ENCODE measurements at places on chromosomes 2 and 18.

DNA sequence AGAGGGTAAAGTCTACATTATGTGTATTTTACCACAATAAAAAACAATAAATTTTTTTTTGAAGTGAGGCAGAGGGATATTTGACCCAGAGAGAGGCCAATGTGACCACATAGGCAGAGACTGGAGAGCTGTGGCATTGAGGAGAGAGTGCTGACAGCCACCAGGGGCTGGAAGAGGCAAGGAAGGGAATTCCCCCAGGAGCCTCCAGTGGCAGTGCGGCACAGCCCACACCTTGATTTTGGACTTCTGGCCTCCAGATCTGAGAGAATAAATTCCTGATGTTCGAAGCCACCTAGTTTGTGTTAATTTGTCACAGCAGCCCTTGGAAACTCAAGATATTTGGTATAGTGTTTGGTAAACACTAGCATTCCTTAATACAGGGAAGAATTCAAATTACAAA lies 22.7 kb downstream of the ANKRD29 start:
- no peak for DNase-seq

- no peak for DNase-seq
Measured at GRCh38 chr2:46748735-46749531, 166.7 kb downstream of the MCFD2 start.

DNA sequence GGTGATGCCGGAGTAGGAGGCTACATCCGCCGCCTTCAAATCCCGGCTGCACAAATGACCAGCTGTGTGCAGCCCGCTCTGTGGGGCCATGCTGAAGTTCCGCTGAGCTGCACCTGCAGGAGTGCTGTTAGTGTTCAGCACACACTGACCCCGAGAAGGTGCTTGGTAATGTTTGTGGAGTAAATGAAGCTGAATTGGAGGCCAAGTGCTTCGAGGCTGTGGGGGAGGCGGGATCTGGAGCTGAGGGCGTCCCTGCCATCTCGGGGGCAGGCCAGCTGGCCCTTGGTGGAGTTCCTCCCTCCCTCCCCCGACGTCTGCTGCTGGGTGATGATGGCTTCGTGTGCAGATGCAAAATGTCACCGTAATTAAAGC lies 23.2 kb downstream of the KCNF1 start:
- no peak for DNase-seq

DNA sequence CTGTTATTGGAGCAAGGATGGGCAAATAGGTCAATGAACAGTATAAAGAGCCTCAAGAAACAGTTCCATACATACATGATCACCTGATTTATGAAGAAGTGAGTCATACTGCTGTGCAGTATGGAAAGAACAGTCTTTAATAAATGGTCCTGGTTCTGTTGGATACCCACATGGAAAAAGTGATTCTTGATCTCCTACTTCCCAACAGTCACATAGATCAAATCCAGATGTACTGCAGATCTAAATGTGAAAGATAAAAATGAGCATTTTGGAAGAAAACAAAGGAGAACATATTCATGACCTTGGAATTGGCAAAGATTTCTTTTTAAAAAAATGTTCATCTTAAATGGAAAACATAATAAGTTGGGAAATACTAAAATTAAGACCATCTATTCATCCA lies 75.8 kb downstream of the CCDC148 start:
- DNase-seq: no peak

GRCh38 chr18:55421615-55422419 lies 166.2 kb downstream of the TCF4 start:
- no peak for DNase-seq

DNA sequence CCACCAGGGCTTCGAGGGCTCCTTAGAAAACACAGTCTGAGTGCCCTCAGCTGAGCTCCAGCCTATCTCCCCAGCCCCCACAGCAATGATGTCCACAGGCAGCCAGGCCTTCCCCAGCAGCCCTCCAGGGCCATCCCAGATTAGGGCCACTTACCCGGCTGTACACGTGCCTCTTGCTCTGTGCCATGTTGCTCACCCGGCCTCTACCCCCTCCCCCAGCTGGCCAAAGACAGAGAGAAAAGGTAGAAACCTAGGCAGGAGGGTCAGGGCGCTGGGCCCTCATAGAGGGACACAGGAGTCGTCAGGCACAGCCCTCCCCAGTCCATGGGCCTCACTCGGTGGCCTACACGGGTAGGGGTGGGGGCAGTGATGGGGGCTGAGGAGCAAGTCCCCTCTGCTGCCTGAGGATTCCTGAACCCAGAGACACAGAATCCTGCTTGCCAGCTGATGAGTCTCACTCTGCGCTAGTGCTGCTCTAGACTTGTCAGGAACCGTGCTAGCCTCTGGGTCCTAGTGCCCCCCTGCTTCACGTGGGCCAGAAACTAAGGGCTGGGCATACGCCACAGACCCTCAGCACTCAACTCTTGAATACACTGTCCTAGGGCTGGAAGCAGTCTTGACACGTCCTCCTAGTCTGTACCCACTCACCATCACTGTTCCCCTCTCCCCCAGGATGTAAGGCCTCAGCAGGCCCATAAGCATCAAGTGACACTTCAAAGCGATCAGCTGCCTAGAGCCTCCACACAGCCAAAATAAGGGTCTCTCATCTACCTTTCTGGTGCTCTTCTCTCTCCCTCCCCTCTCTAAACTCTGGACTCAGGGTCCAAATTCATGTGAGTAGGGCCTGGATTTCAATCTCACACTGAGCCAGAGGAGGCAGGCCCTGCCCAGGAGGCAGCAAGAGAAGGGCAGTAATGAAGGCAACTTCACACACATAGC lies at the start of gene DCTN1:
DCTN1 (minus strand) TSS at position 461 of the 939 bp plus-strand sequence; CDS start at position 187, 274 bp downstream.
- no peak for DNase-seq

GRCh38 chr2:58435246-58435645 lies 194.1 kb upstream of the FANCL start:
- no peak for DNase-seq

DNA sequence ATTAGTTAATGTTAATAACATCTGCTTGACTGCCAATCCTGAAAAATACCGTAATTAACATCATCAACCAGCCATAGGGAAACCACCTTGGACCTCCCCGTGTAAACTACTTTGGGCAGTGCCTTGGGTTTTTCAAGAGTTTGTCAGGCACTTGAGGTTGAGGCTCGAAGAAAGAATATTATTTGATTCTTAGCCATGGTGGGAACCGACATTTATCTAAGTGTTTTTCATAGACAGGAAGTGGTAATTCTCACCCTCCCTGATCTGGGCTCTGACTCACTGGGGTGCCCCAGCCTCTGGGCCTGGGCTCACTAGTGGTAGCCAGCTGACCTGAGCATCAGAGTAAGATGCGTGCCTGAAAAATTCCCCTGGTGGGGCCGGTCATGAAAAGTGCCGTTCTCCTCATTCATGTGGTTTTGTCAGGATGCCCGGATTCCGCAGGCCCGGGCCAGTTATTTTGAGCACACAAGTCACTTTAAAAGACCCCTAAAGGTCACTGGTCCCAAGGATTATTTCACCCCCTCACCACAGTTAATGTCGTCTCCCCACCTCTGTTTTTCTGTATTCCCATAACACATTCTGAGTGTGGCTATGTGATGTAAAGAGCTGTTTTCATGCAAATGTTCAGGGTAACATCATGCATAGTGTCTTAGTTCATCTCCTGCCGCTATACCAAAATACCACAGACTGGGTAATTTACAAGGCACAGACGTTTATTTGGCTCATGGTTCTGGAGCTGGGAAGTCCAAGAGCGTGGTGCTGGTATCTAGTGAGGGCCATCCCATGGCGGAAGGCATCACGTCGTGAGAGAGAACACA lies 21.6 kb upstream of the SPATA3 start:
- DNase-seq: no peak

DNA sequence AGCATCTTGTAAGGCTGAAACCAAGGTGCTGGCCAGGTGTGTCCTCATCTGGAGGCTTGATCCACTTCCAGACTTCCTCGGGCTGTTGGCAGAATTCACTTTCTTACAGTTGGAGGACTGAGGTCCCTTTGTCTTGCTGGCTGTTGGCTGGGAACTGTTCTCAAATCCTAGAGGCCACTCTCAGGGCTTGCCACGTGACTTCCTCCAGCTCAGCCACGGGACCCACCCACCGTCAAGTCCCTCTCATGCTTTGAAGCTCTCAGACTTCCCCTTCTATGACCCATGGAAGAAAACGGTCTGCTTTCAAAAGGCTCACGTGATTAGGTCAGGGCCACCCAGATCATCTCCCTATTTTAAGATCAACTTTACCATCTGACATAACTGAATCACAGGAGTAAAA lies 77.1 kb downstream of the SMAD4 start:
- DNase-seq: no peak

- no peak for DNase-seq
Measured at GRCh38 chr2:185291035-185291647, 447.5 kb upstream of the FSIP2 start.

- no peak for DNase-seq
Measured at GRCh38 chr18:79987566-79987965, 797 bp downstream of the TXNL4A start.

GRCh38 chr2:69119104-69119894 lies 106.3 kb downstream of the ANTXR1 start:
- no peak for DNase-seq

DNA sequence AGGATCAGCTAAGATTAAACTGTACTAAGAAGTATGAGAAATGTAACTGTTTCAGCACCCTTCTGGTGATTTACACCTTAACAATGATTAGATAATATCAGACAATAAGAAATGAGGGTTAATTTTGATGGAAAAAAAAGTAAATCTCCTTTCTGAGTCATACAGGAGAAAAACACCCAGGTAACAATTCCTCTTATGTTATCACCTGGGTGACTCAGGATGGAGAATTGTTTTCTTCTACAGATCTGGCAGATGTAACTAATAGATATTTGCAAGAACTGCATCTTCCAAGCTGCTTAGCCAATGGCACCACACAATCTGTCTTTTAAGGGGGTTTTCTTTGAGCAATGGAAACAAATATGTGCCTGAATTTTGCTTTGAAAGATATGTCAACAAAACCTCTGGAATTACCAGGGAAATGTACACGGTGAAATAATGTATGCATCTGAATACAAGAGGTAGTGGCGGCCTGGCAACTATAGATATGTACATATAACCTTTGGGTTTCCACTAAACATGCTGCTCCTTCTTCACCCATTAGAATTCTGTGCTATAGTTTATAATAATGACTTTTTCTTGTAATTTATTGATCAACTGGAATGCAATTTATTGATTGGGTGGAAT lies 407.9 kb downstream of the CPS1 start:
- DNase-seq: no peak

- DNase-seq: no peak
Measured at GRCh38 chr2:214587442-214587841, 176.6 kb downstream of the VWC2L start.

GRCh38 chr2:94986392-94986963 lies 39.0 kb upstream of the MAL start:
- no peak for DNase-seq

Measured in NCI-H1417 treated with DMSO at 0.1 percent for 48 hours (cell line).